ENCODE measurements at places on chromosomes 13 and 19.

GRCh38 chr19:38190061-38190460, 34.0 kb downstream of the DPF1 start:
- DNase-seq: no peak

GRCh38 chr19:37979547-37980082, 72.6 kb downstream of the SIPA1L3 start:
- no peak for DNase-seq

DNA sequence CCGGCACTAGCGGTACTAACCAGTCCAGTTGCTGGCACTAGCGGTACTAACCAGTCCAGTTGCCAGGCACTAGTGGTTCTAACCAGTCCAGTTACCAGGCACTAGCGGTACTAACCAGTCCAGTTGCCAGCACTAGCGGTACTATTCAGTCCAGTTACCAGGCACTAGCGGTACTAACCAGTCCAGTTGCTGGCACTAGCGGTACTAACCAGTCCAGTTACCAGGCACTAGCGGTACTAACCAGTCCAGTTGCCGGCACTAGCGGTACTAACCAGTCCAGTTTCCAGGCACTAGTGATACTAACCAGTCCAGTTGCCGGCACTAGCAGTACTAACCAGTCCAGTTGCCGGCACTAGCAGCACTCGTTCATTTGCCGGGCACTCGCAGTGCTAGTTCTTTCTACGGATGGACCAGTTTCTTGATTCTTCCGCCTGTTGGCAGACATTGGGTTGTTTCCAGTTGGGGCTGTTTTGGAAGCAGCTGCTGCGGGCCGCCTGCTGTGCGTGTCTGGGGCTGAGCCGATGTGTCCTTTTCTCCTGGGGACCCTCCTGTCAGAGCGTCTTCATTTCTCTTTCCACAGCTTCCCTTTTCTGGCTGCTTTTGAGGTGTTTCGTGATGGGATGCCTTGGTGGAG, 123.4 kb upstream of the MCF2L start:
- no peak for DNase-seq

- no peak for DNase-seq
Observed at GRCh38 chr13:52896827-52897659, 48.6 kb upstream of the PCDH8 start.

DNA sequence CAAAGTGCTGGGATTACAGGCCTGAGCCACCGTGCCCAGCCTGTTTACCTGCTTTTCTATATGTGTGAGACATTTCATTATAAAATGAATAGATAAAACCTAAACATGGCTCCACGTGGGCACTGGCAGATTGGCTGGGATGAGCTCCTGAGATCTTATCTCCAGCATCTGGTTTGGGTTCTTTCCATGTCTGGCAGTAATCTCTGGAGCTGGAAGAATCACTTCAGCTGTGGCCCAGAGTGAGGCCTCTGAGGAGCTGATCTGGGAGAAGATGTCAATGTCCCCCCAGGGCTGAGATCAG, 5.5 kb upstream of the SULT2A1 start:
- no peak for DNase-seq

GRCh38 chr13:102983496-102983895, 82.7 kb downstream of the SLC10A2 start:
- DNase-seq: no peak

DNA sequence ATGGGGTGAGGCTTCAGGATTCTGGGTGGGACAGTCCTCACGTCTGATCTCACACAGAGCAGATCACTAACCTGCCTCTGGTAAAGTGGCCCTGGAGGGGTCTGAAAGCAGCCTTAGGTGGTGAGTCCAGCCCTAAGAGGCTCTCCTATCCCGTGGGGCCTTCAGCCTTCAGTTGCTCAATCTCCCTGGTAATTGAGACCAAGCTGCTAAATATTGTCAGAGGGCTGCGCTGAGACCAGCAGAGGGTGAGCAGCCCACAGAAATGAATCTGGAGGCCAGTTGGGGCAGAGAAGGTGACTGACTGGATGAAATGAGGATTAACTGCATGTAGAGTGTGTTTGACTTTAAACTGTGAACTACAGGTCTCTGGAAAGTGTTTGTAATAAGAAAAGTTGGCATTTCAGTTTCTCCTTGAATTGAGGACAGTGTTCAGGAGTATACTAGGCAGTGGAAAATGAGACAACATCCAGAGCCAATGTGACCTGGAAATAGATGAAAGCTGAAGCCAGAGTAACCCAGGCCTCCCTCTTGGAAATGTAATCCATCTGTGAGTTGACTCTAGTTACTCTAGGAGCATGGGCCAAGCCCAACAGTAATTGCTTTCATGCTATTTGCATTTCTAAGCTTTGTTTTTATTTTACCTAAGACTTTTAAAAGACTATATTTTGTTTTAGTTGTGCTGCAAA, 14.3 kb upstream of the HSPH1 start:
- DNase-seq: no peak

DNA sequence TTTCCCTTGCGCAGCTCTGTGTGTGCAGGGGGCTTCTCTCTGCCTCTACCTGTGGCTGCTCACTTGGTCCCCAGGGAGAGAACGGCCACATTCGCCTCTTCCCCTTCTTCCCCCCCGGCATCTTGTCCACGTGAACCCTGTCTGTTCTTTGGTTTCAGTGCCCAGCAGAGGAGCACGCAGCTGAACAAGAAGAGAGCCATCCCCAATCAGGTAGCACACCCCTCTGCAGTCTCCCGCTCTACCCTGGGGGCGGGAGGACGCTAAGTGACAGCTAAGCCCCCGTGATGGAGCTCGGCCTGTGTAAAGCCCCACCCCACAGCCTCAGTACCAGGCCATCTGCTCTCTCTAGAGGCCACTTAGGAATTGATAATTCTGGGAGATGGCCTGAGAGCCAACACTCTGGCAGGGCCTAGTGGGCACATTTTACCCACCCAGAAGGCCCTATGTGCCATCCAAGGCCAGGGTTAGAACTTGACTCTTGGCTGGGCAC, 30.2 kb downstream of the TMED1 start:
- DNase-seq: no peak

GRCh38 chr13:99614465-99614885, 113.2 kb downstream of the TM9SF2 start:
- no peak for DNase-seq

- no peak for DNase-seq
Observed at GRCh38 chr19:3450796-3451411, 29.4 kb downstream of the SMIM24 start.

- no peak for DNase-seq
Observed at GRCh38 chr13:79837741-79838450, 356.9 kb downstream of the NDFIP2 start.

GRCh38 chr13:30732046-30732390, 3.3 kb upstream of the ALOX5AP start:
- no peak for DNase-seq

DNA sequence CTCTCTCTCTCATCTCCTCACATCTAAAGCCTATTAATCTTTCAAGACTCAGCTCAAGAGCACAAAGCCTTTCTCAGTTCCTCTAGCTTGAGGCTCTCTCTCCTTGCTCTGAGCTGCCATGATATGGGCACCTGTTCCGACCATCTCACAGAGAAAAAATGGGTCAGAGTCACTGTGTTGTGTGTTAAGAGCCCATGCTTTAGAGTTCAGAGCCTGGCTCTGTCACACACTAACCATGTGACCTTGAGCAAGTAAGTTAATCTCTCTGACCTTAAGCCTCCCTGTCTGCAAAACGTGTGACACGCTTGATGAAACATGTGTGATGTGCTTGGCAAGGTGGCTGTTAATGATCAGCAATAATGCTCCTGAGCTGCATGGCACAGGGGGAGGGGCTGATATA, 245.2 kb downstream of the DLEU7 start:
- DNase-seq: no peak

DNA sequence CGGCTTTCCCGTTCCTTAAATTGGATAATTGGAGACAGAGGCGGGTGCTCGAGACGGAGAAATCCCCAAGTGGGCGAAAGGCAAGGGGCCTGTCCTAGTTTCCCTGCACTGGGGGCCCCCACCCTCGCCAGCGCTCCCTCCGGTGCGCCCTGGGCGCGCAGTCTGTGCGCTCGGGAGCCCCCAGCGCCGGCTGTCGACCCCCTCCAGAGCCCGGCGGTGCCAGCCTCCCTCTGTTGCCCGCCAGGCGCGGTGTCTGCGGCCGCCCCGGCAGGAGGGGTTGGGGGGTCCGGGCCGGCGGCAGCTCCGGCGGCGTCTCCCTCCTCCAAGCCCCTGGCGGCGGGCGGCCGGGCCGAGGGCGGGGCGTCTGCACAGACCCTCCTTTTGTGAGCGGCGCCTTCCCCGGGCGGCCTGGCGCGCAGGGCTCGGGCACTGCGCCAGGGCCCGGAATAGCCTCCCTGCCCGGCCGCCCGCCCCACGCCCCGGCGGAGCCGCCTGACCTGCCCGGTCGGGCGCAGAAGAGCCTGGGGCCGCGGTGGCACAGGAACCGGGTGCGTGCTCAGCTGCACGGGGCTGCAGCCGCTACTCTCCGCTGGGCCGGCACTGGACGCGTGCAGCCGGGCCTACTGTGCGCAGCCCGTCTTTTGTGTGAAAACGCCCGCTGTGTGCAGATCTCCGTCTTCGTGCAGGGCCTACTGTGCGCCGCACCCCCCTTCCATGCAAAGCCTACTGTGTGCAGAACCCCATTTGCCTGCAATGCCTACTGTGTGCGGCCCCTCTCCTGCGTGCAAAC, 13.2 kb downstream of the GADD45B start:
- DNase-seq: no peak

GRCh38 chr13:34343413-34343940, 525.5 kb downstream of the RFC3 start:
- DNase-seq: no peak

GRCh38 chr19:970695-971094, 13.4 kb upstream of the WDR18 start:
- DNase-seq: no peak

- DNase-seq: no peak
Observed at GRCh38 chr19:43546581-43546980, 13.6 kb downstream of the ZNF575 start.

DNA sequence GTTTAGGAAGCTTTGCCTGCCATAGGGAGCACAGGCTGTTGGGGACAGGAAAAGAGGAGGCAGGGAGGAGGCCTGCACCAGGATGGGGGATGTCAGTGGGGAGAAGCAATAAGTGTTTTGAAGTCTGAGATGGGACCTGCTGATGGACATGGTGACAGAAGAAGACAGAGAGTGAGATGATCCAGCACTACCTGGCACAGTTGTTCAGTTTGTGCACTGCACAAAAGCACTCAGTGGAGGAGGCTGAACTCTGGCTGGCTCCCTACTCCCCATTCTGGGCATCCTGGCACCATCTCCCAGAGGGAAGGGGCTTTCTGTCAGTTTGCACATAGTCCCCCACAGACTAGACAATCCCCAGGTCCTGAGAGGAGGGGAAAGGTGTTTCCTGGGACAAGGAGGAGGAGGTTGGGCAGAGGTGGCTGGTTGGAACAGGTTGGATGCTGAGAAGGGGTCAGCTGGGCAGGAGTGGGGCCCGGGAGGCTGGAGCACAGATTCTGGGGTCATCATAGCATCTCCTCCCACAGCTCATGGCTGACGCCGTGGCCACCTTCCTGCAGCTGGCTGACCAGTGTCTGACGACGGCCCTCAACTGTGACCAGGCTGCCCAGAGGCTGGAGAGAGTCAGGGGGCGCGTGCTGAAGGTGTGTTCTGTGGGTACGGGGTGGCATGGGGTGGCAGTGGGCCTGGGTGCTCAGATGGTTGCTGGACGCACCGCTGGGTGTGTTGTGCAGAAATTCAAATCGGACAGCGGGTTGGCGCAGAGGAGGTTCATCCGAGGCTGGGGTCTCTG, 12.5 kb upstream of the COLGALT1 start:
- no peak for DNase-seq

DNA sequence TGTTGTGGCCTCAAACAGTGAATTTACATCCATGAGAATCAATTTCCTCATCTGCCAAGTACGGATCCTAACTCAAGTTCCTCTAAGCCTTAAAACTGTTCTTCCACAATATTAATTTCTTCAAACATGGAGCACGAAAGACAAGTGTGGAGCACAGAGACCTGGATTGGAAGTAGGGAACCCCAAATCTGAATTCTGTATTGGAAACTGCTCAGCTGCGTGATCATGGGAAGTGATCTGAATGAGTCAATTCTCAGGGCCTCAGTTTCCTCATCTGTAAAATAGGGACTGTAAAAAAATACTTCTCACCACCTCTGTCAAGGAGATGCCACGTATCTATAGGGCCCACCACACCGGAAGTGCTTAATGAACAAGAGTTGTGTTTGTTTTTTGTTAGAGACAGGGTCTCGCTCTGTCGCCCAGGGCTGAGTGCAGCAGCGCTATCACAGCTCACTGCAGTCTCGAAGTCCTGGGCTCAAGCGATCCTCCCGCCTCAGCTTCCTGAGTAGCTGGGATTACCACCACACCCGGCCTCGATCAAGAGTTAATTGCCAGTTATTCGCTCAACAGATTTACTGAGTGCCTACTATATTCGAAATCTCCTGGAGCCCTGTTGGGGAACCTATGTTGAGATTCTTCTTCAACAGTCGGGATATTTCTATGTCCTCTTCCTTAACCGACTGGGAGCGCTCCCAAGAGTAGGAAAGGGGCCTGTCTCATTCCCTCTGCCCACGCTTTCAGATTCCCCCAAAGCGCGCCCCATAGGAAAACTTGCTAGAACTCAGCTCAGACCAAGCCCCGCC, 1.6 kb downstream of the SERTAD3 start:
- DNase-seq: no peak

DNA sequence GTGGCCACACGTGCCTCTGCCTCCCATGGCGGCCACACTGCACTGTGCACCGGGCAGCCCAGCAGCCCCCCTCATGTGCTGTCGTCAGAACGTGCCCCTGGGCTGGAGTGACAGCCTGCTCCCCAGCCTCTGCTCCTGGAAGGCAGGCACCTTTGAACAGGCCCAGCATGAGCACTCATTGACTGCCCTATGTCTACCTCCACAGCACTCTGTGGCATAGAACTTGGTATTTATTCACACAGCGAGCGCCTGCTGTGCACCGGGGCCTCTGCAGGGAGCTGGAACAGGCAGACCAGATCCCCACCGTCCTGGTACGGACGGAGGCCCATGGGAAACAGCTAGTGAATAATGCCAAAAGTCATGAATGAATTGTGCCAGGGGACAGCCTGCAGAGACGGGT, 53.7 kb downstream of the DPF1 start:
- DNase-seq: no peak

DNA sequence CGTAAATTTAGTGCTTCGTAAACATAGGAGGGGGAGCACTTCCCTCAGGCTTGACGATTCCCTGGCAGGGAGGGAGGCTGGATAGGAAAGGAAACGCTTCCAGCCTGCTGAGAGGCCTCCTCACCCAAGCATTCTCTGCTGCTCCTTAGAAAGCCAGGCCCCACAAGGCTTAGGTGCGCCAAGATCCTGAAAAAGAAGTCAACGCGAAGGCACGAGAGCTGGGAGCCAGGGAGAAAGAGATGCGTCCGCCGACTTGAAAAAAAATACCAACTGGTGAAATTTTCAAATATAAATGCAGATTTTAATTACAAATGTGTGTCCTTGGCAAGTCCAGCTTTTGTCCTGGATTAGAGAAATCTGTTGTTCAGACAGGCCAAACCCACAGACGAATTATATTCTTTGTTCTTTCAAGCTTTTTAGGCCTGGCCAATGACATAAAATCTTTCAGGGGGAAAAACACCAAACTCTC, 64.0 kb downstream of the ALOX5AP start:
- no peak for DNase-seq
